ENCODE measurements at places on chromosomes 6 and 20.

GRCh38 chr20:24502661-24503060 is 33.2 kb downstream of the SYNDIG1 start:
- DNase-seq, result no peak

DNA sequence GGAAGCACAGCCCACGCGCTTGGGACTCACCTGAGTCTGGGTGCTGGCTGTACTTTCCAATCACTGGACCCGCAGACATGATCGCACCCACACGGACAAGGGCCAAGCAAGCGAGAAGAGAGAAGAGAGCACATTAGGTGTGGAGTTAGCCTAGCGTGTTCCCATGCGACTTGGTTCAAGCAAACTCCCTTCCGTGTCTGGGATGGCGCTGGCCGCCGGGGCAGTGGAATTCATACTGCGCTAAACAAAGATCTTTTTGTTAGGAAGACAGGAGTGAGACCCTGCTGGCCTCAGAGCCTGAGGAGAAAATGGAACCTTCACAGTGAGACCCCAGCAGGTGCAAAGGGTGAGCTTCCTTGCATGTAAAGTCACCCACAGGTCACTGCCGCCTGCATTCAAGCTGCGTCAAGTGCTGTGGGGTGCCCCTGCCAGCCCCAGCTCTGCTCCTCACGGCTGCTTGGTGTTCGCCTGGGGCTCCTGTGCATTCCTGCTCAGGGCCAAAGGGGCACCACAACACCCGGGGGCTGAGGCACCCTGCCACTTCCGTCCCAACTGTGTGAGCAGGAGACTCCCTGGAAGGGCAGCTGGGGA is 26.4 kb downstream of the PSMG4 start:
- DNase-seq, result no peak

- DNase-seq, result no peak
Measured at GRCh38 chr6:157328108-157328692, 4.9 kb upstream of the TMEM242 start.

DNA sequence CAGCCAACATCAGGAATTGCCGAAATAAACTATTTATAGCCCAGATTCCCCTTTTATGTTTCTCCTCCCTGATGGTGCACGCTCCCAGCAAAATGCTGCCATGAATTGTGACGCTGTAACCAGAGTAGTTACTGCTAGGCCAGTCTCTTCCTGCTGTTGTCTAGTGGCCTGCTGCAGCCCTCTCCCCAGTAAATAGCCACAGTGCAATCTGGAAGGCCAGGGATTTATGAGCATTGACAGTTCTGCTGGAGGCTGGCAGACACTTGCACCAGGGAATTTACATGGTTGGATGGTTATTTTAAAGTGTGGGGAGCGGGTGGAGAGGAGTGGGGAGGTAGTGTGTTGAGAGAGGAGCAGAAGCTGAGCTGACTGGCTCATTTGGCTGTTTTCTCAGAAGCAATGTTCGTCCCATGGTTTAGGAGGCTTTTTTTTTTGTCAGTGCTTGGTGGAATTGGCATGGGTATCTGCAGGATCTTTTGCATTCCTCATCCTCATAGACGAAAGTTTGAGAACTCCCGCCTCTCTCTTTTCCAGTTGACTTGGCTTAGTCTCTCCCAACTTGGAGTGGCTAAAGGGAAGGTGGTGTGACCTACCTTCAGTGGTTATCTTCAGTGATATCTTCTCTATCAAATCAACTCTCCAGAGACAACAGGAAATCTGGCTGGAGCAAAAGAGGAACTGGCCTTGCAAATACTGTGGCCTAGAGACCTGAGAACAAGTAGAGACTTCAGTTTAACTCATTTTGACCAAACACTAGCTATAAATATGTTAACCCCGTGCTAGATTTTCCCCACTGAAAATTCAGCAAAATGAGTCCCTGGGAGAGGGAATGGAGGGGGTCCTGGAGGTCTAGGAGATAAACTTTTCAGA is 99.3 kb upstream of the VSTM2L start:
- peak; percentile 10 for DNase-seq

GRCh38 chr6:144928847-144929246 is 643.7 kb downstream of the UTRN start:
- DNase-seq, result no peak

- no peak for DNase-seq
Measured at GRCh38 chr20:31260326-31260932, 3.0 kb downstream of the DEFB115 start.

DNA sequence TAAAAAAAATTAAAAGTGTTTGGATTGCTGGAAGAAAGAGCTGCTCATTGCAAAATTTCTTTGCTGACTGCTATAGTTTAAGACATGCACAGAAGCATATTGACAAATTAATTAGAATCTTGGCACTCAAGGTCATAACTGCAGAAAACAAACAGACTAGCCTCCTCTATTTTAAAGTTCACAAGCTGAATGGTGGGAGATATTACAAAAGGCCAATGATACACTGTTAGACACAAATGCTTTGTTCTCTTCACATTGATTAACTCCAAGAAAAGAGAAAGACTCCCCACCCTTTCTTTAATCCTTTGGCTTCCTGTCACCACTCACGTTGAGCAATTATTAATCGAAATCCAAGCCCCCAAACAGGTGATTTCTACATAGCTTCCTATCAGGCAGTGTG is 69.1 kb downstream of the PTCHD4 start:
- DNase-seq, result no peak

GRCh38 chr6:111057074-111057752 is 30.1 kb upstream of the SLC16A10 start:
- peak; percentile 22 for DNase-seq

DNA sequence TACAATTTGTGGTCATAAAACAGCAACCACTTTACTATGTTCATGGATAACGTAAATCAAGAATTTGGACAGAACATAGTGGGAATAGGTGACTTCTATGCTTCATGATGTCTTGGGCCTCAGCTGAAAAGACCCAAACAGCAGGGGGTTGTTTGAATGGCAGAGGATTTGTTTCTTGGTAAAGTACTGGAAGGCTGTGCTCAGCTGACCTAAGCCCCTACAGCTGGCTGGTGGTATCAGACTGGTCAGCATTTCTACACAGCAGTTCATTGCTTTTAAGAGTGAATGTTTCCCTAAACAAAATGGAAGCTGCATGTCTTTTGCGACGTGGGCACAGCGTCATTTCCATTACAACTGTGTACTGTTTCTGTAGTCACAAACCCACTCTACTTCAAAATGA is 148.5 kb upstream of the DEFB112 start:
- no peak for DNase-seq

DNA sequence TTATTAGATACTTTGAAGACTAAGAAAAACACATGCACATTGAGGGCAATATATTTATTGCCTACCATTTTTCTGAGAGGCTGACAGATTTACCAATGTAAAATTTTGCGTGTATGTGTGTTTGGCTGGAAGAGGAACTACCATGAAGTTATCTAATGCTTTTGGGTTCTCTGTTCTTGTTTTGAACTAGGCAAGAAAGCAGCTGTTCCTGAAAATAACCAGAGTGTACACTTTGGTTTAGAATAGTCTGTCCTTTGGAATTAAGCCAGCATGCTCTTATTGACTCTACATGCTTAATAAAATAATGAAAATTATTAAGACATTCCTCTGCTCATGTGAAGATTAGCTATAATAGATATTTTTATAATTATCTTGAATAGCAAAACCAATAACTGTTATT is 129.2 kb downstream of the MYB start:
- DNase-seq, result no peak

- peak; percentile 9 for DNase-seq
Measured at GRCh38 chr6:99151634-99152346, 197.7 kb downstream of the FAXC start.

GRCh38 chr20:40317156-40317790 is 371.8 kb downstream of the MAFB start:
- DNase-seq, result no peak

- no peak for DNase-seq
Measured at GRCh38 chr20:4193069-4193452, 177.7 kb upstream of the RNF24 start.

GRCh38 chr6:32188381-32189068 is 1.5 kb downstream of the PBX2 start:
- no peak for DNase-seq

Measured in GM12892 (cell line).